Dorsolateral prefrontal cortex (tissue), 122 donors: ENCODE measurements at places on chromosomes 4 and X. TPM values are rescaled to one million over a fixed set of nuclear protein-coding genes. Genes with fewer than 3 reads are reported as not detected.

DNA sequence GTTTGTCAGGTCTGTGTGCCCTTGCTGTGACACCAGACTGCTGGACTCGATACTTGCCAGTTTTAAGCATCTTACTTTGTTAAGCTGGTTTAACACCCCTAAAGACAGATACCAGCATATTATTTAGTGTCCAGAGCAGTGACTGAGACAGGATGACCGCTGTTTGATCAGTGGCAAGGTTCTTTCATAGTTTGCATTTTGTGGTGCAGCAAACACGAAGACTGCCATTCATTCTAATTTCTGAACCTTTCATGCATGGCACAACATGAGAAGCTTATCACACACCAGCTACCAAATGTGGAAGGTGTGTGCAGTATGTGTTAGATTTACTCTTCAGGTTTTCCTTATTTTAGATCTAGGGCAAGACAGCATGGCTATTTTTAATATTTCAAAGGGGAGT is 28.2 kb downstream of the JADE1 start:
- no peak for DNase-seq

- no peak for DNase-seq
Observed at GRCh38 chrX:129077424-129078170, 445.7 kb downstream of the SMARCA1 start.

GRCh38 chr4:118741301-118741855 is 56.2 kb downstream of the METTL14 start:
- DNase-seq = no peak

GRCh38 chrX:146109362-146109761 is 291.7 kb downstream of the SLITRK2 start:
- no peak for DNase-seq

MSL3 gene
- total RNA-seq = 31.2 TPM

RTL5 gene
- total RNA-seq = 22.3 TPM

NFKB1 gene
- total RNA-seq = 22.7 TPM

F9 gene
- total RNA-seq = not detected

RNF150 gene
- total RNA-seq = 22.0 TPM
